Left ventricle myocardium inferior (tissue), 1 donor: ENCODE measurements at places on chromosomes 2 and 18. TPM values are rescaled to one million over a fixed set of nuclear protein-coding genes. Genes with fewer than 3 reads are reported as not detected.

GRCh38 chr18:2134364-2134763 lies 436.9 kb downstream of the METTL4 start:
- DNase-seq, result no peak

DNA sequence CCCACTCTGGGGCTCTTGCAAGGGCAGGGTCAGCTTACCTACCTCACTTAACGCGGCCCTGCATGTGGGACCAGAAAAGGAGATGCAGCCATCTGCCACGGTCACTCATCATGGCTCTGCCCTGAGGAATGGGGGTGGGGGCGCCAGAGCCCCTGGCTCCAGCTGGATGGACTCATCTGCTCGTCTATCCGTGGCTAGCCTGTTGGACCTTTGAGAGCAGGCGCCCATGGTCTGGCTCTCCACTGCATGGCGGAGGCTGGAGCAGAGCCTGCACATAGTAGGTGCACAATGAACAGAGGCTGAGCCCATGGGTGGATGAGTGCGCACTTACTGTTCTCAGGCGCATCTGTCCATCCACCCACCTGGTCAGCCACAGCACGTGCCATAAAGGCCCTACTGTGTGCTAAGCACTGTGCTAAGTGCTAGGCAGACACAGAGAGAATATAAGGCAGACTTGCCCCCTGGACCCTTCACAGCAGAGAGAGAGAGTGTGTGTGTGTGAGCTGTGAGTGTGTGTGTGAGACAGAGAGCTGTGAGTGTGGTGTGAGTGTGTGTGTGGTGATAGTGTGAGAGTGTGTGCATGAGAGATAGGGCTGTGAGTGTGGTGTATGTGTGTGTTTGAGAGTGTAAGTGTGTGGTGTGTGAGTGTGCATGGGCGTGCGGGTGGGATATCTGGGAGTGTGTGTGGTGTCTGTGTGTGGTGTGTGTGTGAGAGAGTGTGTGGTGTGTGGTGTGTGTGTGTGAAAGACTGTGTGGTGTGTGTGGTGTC lies 151.3 kb downstream of the TFCP2L1 start:
- no peak for DNase-seq

KCNF1 gene
- 0.30 TPM for total RNA-seq

CD8B2 gene
- total RNA-seq, result not detected

ALPG gene
- total RNA-seq, result not detected
